Activated CD4-positive, alpha-beta T cell treated with anti-CD3 and anti-CD28 coated beads, Interleukin-10, Interleukin-2, amounts not matched to agents 100 ng/mL and 50 ng/mL, durations not matched to agents 16 hours and 8 hours (primary cell): ENCODE measurements at places on chromosomes 3 and 15.

DNA sequence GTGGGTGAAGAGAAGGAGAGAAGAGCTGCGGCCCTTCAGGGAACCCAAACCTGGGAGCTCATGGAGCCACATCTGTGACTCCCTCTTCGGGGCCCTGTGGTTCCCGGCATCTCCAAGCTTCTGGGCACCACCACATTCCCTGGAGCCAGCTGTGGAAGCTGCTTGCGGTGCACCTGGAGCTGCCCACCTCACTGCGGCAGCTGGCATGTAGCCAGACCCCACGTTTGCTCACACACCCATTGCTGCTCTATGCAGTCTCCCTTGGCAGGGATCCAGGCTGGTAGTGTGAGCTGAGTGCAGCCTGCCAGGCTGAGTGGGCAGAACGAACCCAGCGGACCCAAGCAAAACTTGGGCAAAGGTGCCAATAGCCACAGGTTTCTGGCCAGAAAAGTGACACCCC is 16.8 kb upstream of the PLA2G4E start:
- no peak for DNase-seq

DNA sequence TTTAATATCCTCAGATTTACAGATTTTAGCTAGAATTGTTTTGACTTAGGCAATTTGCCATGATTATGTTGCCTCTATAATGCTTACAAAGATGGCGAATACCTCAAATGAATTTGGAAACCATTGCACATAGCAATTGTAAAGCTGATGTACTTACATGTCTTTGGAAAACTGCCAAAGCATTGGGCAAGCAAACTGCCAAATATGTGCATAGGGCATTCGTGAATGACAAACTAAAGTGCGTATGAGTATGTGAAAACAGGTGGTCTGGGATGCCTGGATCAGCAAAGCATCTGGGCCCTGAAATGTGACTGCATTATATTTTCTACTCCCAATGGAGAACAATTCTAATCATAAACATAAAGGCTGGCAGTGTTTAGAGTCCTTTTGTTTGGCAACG is 445.3 kb upstream of the ROBO1 start:
- DNase-seq, result no peak

GRCh38 chr15:71780115-71780976 is 30.0 kb upstream of the NR2E3 start:
- peak; percentile 75 for DNase-seq

DNA sequence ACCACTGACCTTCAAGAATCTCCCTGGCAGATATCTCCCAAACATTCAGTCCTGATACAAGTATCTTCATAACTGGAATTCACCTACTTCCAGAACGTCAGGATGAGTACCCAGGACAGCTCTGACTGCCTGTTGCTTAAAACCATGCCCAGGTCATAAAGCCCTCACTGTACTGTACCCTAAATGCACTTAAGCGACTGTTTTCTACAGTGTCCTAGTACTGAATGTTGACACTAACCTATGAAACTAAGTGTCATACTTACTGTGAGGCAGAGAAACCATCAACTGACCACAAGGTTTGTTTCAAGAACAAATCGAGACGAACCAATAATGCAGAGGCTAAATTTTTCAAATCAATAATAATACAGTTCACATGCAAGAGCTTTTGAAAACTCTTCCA is 178.7 kb upstream of the NSMCE3 start:
- no peak for DNase-seq

- DNase-seq, result no peak
Observed at GRCh38 chr3:82080792-82081191, 319.3 kb upstream of the GBE1 start.

DNA sequence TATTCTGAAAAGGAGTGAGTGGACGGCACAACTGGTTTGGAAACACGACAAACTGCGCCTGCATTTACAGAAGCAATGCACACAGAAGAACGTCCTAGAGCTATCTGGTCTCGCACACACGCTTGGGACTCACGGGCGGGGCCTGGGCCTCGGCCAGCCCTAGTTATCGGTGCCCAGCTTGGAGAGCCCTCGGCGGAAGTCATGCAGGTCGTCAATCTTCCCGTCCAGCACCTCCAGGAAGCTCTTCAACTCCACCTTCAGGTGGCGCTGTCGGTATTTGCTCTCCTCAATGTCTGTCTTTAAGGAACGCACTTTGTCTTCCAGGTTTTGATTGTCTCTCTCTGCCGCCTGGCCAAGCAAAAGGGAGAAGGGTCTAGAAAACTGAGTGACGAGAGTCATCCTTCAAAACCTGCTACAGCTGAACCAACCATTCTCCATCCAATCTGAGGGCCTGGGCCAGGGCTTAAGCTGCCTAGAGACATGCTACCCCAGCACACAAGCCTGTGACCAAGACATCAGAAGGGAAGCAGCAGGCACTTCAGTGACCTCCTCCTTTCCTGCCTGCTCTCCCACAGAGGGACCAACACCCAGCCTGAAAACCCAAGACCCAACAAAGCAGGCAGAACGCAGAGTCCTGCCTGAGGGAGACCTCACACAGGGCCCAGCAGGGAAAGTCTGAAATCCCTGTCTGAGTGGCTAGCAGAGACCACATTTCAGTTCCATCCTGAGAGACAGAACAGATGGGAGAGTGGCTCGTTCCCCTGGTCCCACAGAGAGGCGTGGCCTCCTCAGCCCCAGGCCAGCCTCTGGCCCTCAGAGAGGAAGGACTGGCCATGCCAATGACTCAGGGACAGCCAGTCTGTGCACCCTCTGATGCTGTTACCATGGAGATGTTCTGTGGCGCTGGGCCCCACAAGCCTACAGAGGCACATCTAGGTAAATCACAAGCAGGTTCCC is 40.4 kb downstream of the WHAMM start:
- DNase-seq, result peak; percentile 64

DNA sequence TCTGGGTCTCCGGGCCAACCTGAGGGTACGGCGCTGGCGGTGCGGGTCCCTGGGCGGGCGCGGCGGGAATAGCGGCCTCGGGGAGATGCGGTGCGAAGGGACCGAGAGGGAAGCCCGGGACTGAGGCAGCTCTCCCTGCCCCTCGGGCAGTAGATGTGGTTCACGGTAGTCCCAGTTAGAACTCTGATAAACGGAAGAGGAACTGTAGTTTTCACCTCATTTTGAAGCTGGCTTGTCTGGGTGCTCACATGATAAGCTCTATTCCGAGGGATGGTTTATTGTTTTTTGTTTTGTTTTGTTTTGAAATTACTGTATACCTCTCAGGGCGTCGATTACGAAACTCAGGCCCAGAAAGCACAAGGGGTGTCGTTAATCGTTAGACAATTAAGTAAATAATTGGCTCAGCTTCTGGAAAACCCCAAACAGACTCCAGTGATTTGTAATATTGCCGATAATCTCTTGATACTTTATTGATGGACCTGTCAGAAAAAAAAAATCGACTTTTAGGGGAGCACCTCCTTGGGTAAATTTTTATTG is 413 bp downstream of the NUSAP1 start:
- DNase-seq, result peak; percentile 59

GRCh38 chr3:173225351-173225750 is 84.3 kb upstream of the SPATA16 start:
- no peak for DNase-seq

DNA sequence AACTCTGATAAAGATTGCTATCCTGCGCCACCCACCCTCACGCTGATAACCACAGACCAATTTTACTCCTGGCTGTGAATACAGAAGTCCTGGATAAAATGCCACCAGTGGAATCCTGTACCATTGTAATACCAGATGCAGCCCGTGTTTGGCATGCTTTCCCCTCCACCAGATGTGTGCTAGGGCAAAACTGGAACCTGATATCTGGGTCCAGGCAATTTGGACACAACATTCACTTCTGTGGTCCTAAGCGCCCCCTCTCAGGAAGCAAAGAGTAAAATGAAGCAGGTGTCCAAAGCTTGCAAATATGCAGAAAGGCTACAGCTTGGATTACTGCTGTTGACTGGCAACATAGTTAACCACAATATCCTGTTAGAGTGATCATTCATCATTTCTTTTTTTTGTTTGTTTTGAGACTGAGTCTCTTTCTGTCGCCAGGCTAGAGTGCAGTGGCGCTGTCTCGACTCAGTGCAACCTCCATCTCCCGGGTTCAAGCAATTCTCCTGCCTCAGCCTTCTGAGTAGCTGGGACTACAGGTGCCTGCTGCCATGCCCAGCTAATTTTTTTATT is 32.8 kb downstream of the LOXL1 start:
- peak; percentile 58 for DNase-seq

DNA sequence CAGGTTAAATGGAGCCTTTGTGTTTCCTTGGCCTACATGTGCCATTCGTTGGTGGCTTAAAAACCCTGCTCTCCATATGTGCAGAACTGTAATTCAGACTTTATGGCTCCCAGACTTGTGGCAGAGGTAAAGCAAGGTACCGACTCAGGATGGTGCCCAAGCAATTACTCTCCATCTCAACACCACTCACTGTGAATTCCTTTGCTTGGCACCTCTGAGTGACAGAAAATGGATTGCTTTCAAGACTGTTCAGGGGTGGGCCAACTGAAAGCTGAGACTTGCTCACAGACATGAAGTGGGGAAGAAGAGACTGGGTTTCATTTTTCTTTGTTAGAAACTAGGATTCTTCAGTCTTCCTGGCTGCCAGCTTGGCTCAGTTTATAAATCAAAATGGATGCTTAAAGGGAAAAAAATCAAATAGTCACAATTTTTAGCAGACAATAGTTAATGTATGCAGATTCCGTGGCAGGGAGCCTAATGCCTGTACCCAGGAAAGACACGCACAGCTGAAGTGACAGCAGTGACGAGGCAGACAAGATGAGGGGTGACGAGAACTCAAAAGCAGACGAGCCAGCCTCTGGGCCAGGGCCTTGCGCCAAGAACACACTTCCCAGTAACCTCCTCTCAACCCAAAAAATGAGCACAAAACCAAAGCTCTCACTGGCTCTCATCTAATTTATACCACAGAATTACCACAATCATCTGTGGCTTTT is 207.9 kb upstream of the SLC2A2 start:
- no peak for DNase-seq

GRCh38 chr3:62139957-62140356 is 233.4 kb downstream of the FEZF2 start:
- DNase-seq, result no peak

GRCh38 chr3:134232151-134232550 is 18.5 kb downstream of the RYK start:
- peak; percentile 39 for DNase-seq

DNA sequence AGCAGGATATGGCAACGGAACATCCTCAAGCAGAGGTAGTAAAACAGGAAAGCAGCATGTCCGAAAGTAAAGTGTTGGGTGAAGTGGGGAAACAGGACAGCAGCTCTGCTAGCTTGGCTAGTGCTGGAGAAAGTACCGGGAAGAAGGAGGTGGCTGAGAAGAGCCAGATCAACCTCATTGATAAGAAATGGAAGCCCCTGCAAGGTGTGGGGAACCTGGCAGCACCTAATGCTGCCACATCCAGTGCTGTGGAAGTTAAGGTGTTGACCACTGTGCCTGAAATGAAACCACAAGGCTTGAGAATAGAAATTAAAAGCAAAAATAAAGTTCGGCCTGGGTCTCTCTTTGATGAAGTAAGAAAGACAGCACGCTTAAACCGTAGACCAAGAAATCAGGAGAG is 14.3 kb upstream of the ZBTB47 start:
- DNase-seq, result no peak

- DNase-seq, result no peak
Observed at GRCh38 chr3:139601191-139601961, 61.8 kb upstream of the RBP1 start.

DNA sequence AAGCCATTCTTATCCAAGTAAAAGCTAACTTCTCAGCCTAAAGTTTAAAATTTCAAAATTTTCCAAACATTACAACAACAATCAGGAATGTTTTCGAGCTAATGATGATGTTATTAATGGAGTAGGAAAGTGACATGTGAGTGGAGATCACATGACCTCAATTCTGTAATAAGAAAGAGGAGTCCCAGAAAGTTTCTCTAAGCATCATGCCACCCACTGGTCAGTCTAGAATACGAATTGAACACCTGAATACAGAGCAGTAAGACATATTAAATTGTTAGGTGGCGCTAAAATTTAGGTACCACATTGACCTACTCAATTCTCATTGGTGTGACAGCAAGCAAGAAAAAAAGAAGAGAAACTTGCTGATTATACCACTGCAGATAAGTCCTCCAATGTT is 163.9 kb downstream of the DCLK3 start:
- DNase-seq, result no peak

- DNase-seq, result peak; percentile 94
Observed at GRCh38 chr3:185537369-185537970, 14.9 kb downstream of the LIPH start.

DNA sequence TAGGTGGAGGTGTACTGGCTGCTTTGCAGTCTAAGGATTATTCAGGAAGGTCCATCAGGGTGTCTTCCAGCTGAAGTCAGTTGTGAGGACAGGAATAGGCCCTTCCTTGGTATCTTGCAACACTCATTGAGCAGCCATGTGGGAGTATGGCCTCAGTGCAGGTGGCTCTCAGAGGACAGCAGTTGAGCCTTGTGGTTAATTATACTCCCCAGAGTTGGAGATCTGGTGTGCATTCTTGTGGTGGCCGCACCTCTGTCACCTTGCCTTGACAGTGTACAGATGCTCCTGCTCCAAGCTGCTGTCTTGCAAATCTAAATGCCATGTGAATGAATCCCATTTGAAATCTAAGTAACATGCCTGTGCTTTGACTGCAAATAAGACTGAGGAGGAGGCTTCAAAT is 339.9 kb upstream of the BCHE start:
- DNase-seq, result no peak

- no peak for DNase-seq
Observed at GRCh38 chr3:198081421-198081844, 121.4 kb downstream of the LMLN start.

DNA sequence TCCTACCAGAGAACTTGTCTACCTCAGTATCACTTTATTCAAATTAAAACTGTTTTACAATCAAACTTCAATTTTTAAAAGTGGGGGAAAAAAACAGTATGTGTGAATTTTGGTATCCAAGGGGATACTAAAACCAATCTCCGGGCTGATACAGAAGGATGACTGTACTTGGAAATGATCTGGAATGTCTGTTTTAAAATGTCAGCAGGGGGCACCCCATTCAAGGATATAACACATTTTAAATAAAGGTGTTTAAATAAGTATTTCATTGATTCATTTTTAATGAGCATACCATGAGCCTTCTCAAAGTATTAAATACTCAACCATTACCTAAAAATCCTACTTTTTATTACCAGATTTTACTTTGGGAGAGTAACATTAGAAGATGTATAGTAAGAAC is 67.9 kb downstream of the ULK4 start:
- DNase-seq, result peak; percentile 20

GRCh38 chr3:153166206-153166605 is 4.2 kb downstream of the RAP2B start:
- DNase-seq, result peak; percentile 55

DNA sequence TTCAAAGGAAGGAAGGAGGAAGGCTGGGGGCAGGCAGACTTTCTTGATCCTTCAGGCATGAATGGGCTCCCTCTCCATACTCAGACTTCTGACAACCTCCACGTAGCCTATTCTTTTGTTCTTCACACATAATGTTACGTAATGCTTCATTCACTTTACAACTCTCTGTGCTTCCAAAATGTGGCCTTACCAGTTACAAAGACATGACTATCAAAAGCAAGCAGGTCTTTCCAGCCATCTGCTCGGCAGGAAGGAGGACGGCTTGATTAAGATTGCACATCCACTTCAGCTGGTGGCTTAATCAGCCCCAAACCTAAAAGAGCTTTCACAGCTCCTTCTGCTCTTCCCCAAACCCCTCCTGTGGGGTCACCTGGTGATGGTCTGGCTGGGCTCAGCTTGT is 263.2 kb downstream of the XXYLT1 start:
- DNase-seq, result no peak

- no peak for DNase-seq
Observed at GRCh38 chr15:95162069-95162468, 930.7 kb downstream of the MCTP2 start.
